Foreskin melanocyte (primary cell): ENCODE measurements at places on chromosomes 16 and 17.

DNA sequence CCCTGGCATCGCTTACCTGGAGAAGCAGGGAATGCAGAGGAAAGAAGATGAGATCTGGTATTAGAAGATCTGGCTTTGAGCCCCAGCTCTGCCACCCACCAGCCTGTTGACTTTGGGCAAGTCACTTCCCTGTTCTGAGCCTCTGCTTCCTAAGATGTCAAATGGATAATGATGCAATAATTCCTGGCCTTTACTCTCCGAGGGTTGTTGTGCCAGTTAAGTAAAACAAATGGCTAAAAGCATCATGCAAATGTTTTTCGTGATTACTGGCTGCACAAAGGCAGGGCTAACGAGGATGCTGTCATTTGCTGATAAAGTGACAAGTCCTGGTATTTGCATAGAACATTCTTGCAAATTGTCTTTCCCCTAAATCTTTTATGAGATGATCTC, 1.3 kb upstream of the ZNF821 start:
- DNase-seq: no peak

- DNase-seq: no peak
These were observed 83.7 kb downstream of the ITFG1 start for GRCh38 chr16:47377154-47377553.

- DNase-seq: no peak
These were observed 166.8 kb downstream of the SOX9 start for GRCh38 chr17:72287586-72287985.

GRCh38 chr16:27273330-27273669, 4.7 kb upstream of the NSMCE1 start:
- no peak for DNase-seq

DNA sequence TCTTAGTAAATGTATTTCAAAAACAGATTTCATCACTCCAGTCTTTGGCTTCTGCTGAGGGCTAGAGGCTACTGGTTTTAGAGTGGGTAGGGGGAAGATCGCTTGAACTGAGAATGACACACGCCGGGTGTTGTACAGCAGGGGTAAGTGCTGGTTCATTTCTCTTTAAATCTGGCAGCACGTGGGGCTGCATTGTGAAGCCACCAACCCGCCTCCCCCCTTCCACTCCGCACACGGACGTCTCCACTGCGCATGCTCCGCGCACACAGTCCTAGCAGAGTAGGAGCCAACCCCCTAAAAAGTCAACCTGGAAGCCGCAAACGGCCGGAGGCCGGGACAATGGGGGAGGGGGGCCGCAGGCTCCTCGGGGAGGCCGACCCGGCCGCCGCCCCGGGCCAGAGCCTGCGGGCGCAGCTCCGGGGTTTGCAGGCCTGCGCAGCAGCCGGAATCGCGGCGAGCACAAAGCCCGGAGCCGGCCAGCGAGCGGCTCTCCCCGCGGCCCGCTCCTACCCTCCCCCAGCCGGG, 1.3 kb downstream of the UBE2G1 start:
- DNase-seq: peak; percentile 84

DNA sequence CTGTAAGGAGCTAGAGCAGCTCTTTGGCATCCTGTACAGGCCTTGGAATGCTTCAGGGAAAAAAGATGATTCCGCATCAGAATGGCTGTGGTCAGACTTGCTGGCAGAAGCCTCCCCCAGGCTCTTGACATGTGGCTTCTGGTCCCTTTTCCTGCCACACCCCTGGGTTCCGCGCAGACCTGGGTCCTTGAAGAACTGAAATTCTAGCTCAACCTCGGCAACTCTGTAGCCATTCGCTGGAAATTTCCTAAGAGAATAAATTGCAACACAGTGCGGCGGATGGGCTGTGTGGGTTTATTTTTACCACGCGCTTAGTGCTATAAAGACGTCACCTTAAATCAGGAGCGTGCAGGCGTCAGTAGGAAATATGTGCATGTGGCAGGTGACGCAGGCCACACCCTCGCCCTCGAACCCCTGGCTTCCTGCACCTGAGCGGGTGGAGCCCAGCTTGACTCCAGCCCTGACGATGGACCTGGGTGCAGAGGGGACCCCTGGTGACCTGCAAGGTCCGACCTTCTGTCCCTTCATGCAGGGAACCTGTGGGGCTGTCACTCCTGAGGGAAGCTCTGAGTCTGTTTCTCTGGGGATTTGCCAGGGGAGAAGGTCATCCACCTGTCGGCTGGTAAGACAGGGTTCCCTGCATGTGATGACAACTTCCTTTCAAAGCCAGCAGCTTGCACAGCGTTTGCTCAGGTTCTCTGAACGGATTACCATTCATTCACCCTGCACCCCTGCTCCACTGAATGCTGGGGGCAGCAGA, 46.3 kb downstream of the METRNL start:
- DNase-seq: no peak

DNA sequence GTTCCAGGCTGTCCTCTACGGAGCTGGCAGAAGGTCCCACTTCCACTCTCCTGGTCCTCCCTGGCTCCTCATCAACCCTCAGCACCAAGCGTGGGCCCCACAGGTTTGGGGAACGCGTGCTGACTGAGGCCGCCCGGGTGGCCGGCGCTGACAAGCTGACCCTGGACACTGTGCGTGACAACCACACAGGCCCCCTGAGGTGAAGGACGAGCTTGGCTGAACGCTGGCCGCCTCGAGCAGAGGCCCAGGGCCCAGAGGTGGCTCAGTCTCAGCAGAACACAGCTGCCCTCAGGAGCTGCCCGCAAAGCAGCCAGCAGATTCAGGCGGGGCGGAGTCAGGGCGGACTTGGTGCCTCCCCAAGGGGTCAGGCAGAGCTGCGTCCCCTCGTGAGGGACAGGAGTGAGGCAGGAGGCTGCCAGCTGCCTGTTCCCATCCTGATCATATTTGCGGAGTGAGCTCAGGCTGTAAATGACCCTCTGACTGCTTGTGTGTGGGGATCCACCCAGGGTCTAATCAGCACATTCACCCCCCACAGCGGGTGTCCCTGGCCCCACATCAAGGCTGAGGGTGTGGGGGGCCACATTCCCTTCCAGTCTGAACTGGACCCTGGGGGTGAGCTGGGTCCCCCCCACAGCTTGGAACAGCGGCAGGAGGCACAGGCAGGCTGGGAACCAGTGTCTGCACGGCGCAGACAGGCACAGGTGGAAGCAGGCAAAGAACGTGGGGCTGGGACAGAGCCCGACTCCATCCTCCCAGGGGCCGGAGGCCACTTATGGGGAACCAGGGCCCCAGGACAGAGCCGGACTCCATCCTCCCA, 105.1 kb upstream of the METRNL start:
- no peak for DNase-seq

- DNase-seq: no peak
These were observed 297.1 kb downstream of the IRF8 start for GRCh38 chr16:86195863-86196630.

GRCh38 chr17:75191584-75191983, 8.8 kb upstream of the SUMO2 start:
- no peak for DNase-seq

DNA sequence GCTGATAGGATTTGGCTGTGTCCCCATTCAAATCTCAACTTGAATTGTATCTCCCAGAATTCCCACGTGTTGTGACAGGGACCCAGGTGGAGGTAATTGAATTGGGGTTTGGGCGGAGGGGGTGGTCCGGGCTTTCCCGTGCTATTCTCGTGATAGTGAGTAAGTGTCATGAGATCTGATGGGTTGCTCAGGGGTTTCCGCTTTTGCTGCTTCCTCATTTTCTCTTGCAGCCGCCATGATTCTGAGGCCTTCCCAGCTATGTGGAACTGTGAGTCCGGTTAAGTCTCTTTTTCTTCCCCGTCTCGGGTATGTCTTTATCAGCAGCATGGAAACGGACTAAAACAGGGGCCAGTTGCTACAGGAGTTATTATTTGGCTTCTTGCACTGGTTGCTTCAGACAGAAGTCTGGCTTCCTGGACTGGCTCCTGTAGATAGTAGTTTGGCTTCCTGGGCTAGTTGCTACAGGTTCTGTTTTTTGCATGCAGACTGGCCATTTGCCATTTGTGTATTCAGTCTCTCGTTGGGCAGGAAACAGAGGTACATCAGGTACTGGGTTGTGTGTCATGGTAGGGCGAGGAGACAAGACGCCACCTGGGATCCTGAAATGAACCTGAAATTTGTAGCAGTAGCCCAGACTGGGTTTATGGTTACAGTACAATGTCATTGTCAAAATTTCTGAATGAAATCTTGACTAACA, 32.6 kb downstream of the CNTNAP4 start:
- DNase-seq: no peak

DNA sequence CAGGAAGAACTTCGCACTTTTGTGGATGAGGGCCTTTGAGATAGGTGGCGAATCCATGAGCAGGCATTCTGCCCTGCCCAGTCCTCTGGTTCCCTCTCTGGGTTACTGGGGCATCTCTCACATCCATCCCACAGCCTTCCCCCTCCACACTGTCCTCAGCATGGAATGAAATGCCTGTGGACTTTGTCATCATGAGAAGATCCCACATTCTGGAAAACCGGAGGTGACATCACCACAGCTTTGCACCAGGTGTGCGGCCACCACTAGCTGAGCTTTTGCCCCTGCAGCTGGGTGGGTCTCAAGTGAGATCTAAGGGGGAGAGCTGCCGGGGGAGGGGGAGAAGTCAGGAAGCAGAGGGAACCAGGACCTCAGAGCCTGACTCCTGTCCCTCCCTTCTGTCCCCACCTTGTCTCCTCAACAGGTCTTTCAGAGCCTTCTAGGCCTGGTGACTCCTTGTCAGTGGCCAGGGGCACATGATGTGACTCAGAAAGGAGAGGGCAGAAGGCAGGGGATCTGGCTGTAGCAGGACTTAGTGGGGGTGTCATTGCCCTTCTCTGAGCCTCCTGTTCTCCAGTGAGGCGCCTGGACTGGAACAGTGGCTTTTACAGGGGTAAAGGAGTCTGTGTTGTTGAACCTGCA, 40.0 kb upstream of the DLX4 start:
- DNase-seq: no peak

DNA sequence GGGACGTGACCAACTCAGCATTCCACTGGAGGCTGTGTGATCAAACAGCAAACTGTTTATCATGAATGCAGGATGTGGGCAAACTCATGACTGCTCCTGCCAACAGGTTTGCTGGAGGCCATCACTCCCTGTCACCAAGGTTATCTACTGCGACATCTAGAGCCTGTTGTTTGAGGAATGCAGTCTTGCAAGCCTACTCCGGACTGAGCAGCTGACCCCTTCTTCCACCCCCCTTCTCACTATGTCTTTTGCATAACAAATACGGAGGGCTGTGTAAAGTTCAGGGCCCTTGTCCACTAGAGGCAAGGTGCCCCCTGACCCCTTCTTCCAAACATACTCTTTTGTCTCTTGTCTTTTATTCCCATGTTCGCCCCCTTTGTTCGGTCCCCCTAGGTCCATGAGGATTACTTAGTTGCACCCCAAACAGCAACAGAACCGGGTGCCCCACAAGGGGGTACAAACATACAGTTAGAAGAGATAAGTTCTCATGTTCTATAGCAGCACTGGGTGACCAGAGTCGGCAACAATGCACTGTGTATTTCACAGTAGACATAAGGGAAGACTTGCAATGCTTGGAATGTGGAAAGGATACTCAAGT, 28.7 kb downstream of the MEAK7 start:
- DNase-seq: peak; percentile 8

DNA sequence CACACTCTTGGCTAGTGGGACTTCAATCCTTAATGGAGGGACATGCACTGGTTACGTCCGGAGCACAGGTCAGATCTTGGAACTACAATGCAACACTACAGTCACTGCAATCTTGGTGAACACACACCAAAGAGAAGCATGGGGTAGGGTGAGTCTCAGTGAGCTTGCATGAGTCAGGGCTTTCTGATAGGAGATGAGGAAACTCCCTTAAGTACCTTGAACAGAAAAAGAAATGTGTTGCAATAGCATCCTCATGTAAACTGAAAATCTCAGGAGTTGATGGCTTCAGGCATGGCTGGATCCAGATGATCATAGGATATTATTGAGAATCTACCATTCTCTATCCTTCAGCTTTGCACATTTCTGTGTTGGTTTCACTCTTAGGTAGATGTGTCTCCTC, 54.1 kb downstream of the CES1 start:
- no peak for DNase-seq

DNA sequence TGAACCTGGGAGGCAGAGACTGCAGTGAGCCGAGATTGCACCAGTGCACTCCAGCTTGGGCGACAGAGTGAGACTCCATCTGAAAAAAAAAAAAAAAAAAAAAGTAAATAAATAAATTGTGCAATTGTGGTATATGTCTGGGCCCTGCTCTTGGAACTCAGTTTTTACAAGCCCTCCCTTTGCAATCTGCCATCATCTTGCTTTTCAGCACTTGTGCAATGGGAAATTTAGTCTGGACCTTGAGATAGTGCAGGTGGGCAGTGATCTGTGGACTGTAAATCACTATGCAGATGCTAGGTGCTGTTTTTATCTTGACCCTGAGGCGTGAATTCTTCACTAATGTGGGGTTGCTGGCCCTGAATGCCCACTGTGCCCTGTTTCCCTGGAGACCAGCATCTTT, 6.5 kb upstream of the RAP1GAP2 start:
- DNase-seq: no peak

GRCh38 chr17:10155371-10156076, 42.9 kb downstream of the GAS7 start:
- no peak for DNase-seq

- DNase-seq: no peak
These were observed 37.8 kb downstream of the GLG1 start for GRCh38 chr16:74568961-74569631.

GRCh38 chr17:32264140-32264799, 1.4 kb upstream of the RHBDL3 start:
- no peak for DNase-seq

GRCh38 chr16:86050591-86051367, 151.8 kb downstream of the IRF8 start:
- DNase-seq: peak; percentile 52

DNA sequence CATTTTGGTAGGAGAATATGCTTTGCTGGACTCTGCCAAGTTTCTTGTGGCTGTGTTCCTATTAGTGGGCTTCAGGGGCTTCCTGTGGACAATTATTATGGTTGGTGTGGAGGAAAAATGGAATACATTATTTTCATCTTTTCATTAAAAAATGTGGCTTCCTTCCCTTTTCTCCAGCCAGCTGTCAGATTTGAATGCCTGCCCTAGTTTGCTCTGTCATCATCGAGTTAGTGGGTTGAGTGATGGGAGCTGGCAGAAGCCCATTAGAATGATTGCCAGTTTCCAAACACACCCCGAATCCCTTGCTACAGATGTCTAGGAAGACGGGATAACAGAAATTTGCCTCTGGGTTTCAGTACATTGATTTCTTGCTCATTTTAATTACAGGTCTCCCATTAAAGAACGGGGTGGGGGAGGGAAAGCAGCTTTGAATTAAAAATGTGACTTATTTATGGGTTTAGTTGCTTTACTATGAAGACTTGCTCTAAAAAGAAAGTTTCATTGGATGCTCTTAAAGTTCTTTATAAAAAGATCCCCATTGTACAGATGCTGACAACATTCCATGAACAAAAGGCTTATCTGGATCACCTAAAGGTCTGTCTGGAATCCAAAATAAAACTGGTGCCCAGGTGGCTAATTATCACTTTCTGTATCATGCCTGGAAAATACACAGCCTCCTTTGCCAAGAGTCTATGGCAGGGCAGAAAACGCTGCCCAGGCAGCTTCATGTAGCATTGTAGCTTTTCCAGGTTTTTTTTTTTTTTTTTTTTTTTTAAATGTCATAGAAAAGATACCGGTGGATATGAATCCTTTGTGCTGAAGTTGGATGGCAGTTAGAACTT, 103.6 kb downstream of the PRKCA start:
- DNase-seq: no peak

GRCh38 chr16:24353622-24354021, 97.5 kb downstream of the CACNG3 start:
- no peak for DNase-seq

- DNase-seq: peak; percentile 83
These were observed 658 bp downstream of the RAB5C start for GRCh38 chr17:42153919-42154742.

GRCh38 chr16:12214509-12214908, 238.0 kb downstream of the SNX29 start:
- DNase-seq: no peak
